ENCODE measurements at places on chromosomes 13 and 19. TPM values are rescaled to one million over a fixed set of nuclear protein-coding genes. Genes with fewer than 3 reads are reported as not detected.

DNA sequence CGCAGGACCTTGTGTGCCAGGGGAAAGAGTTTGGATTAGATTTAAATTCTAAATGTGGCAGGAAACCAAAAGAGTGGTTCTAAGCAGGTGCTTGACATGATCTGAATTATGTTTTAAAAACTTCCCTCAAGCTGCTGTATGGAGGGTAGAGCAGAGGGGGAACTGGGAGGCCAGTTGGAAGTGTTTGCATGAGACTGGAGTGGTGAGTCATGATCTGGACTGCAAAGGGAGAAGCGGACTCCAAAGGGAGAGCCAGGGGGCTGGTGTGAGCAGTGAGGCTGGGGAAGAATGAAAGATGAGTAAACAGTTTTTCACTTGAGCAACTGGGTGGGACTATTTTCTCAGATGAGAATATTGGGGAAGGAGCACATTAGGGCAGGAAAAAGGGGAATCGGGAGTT lies 206.1 kb downstream of the DNAJC15 start:
- DNase-seq: no peak

CGB3 gene
- total RNA-seq: 1.1 TPM

MYH14 gene
- 64.4 TPM for total RNA-seq

DNA sequence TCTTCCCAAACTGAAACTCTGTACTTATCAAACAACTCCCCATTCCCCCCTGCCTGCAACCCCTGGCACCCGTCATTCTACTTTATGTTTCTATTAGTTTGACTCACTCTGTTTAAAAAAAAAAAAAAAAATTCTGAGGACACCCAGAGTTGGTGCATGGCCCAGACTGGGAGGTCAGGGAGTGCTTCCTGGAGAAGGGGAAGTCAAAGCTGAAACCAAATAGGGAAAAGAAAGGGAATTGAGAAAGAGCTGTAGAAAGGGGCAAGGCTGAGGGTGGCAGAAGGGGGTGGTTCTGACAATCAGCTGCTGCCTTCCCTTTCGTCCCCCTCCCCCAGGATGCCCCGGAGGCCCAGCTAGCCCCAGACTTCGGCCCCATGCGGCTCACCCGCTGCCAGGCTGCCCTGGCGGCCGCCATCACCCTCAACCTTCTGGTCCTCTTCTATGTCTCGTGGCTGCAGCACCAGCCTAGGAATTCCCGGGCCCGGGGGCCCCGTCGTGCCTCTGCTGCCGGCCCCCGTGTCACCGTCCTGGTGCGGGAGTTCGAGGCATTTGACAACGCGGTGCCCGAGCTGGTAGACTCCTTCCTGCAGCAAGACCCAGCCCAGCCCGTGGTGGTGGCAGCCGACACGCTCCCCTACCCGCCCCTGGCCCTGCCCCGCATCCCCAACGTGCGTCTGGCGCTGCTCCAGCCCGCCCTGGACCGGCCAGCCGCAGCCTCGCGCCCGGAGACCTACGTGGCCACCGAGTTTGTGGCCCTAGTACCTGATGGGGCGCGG lies 9.0 kb upstream of the STRN4 start:
- no peak for DNase-seq

DNA sequence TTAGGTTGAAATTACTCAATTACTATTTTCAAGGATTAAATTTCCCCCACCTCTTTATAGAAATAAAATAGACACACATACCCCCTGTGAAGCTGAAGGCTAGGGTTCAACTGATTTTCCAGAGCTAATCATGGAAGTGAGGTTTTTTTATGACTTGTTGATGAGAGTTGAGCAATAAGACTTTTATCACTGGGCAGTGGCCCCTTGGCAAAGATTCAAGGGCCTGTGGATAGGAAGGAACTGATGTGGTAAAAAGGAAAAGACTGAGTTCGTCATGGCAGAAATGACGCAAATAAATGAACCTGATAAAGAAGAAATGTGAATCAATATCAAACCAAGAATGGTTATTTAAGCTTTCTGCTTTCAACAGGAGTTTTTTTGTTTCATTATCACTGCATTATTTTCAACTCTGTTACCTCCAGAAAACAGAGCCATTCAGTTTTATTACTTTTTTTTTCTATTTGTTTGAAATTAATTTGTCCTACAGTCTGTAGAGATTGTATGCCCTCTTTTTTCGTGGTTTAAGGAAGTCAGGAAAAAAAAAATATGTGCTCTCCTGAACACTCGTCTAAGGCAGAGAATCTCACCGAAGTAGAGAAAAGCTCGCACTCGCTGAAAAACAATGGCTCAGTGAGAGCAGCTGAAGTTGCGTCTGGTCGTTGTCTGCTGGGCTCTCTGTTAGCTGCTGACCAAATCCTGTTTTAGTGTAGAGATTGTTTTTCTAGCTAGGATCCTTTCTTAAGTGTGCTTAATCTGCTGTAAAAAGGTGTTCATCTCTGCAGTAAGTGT lies 38.9 kb downstream of the STOML3 start:
- DNase-seq: no peak

- no peak for DNase-seq
Observed at GRCh38 chr13:40206241-40207000, 460.0 kb downstream of the FOXO1 start.

DNA sequence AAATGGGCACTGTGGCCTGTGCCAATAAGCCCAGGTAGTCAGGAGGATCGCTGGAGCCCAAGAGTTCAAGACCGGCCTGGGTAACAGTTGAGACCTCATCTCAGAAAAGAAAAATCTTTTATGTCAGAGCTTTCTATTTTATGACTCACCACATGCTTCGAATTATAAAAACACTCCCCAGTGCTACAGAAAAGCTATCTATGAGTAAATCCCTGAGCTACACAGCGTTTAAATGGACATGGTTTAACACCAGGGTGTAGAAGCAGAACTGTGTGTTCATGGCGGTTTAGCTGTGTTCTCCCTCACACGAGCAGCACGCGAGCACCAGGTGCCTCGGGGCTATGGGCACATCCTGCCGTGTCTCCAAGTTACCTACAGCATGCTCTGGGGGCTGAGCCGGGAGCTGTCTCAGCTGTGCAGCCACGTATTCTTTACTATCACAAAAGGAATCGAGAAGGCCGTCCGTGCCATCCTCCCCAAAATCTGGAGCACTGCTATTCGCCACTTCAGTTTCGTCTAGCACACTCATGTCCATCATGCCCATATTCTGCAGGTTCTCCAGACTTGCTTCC lies 6.7 kb downstream of the SAFB2 start:
- no peak for DNase-seq

DNA sequence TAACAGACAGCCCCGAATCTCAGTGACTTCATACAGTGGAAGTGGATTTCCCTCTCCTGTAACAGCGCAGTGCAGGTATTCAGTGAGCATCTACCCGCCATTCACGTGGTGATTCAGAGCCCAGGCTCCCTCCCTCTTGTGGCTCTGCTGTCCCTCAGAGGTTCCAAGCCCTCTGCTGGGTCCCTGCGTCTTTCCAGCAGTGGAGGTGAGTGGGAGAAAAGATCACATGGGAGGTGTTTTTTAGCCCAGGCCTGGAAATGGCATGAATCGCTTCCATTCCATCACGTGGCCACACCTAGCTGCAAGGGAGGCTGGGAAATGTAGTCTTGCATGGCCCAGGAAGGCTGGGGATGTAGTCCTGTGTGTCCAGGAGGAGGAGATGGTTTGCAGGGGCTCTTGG lies 61.4 kb downstream of the DPF1 start:
- no peak for DNase-seq

DNA sequence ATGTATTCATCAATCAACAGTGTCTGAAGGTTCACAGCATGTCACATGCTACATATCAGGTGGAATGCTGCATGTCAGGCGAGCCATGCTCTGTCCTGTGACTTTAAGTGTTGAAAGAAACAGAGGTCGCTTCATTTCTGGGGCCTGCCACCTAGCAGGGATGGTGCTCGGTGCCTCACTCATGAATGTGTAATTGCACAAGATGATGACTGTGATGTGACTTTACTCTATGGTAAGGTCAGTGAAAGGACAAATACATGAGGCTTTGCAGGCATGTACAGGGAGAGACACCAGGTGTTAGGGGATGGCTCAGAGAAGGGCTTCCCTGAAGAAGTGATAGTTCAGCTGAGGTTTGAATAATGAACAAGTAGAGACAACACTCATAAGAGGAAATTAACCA lies 66.7 kb downstream of the FRY start:
- peak; percentile 16 for DNase-seq

- DNase-seq: no peak
Observed at GRCh38 chr19:32857584-32857983, 12.0 kb downstream of the SLC7A9 start.

PTGIR gene
- total RNA-seq: 5.2 TPM

DNA sequence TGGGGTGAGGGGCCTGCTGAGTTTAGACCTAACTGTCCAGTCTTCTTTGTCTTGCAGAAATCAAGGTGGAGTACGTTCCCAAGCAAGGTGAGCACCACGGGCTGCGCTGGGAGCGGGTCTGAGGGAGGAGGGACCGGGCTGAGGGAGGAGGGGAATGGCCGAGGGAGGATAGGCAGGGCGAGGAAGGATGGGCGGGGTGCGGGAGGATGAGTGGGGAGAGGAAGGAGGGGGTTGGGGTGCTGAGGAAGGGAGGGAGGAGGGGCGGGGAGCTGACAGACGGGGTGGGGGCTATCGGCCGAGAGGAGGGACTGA lies 18.5 kb downstream of the MYBPC2 start:
- DNase-seq: no peak

RFPL4A gene
- total RNA-seq: not detected

DNA sequence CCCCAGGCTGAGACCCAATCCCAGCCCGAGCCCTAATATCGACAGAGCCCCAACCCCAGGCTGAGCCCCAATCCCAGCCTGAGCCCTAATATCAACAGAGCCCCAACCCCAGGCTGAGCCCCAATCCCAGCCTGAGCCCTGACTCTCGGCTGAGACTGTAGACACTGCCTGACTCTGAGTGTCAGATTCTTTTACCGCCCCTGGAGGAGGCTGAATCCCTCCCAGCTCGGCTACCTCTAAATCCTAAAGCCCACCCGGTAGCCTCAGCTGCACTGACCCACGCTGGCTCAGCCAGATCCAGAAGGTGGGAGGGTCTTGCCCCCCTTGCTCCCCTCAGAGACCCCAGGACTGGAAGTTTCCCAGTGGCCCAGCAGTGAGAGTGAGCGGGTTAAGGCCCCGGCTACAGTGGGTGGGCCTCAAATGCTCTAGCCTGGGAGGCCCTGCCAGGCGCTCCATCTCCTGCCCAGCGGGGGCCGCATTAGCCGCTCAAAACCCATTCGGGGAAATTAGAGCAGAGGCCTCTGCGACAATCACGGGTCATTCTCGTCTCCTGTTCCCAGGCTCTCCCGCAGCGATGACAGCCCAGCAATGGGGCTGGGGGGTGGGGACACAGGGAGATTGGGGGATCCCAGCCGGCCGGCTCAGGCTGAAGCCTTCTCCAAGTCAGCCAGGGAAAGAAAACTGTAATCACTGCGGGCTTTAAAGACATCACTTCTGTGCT lies 43.8 kb downstream of the ZNRF4 start:
- no peak for DNase-seq

- no peak for DNase-seq
Observed at GRCh38 chr19:54461210-54461609, 2.4 kb downstream of the LENG9 start.

- no peak for DNase-seq
Observed at GRCh38 chr19:31749231-31749630, 400.0 kb upstream of the TSHZ3 start.

LRRC25 gene
- total RNA-seq: not detected

DNA sequence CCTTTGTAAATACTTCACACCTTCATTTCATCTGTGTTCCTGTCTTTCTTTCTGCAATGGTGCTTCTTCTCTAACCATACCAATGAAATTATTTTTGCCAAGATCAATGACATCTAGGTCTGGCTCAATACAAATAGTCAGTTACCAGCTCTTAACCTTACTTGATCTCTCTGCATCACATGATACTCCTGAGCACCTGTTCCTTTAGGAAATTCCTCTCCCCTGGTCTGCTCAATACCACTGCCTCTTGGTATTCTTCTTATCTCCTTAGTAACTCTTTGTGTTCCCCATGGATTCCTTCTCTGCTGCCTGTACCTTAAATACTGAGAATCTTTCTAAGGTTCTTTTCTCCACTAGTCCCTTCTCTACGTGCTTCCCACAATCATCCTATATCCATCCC lies 25.9 kb downstream of the SOHLH2 start:
- DNase-seq: no peak

- DNase-seq: no peak
Observed at GRCh38 chr19:16066611-16067104, 9.6 kb upstream of the TPM4 start.

DNA sequence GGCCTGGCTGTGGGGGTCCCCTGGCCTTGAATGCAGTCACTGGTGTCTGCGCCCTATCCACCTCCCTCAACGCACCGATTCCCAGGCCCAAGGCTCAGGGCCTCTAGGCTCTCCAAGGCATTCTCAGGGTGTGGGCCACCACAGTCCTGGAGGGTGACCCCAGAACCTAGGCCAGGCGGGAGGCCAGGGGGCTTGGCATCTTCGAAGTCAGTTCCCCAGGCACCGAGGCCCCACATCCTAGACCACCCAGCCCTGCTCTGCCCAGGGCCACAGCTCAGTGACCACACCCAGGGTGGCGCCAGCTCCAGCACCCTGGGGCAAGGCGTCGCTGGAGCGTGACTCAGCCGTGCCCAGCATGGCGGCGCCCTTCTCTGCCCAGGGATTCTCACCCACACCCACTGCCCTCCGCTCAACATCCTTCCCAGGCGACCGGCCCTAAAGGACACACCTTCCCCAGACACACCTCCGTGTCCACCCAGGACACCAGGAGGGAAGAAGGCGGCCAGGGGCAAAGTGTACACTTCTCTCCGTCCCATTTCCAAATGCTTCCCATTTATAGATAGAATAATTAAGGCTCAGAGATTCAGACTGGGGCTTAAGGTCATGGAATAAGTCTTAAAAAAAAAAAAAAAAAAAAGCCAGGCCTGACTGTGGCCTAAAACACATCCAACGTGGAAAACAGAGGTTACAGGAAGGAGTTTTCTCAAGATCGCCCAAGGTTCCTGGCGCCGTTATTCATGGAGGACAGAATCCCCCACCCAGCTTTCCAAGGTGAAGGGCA lies 36.4 kb upstream of the NANOS3 start:
- peak; percentile 28 for DNase-seq

GRCh38 chr13:65911546-65912193 lies 1318.5 kb downstream of the PCDH9 start:
- no peak for DNase-seq

CDX2 gene
- 34.6 TPM for total RNA-seq

ZNF419 gene
- 9.4 TPM for total RNA-seq

- DNase-seq: no peak
Observed at GRCh38 chr19:43752287-43752875, 2.4 kb downstream of the SMG9 start.

DNA sequence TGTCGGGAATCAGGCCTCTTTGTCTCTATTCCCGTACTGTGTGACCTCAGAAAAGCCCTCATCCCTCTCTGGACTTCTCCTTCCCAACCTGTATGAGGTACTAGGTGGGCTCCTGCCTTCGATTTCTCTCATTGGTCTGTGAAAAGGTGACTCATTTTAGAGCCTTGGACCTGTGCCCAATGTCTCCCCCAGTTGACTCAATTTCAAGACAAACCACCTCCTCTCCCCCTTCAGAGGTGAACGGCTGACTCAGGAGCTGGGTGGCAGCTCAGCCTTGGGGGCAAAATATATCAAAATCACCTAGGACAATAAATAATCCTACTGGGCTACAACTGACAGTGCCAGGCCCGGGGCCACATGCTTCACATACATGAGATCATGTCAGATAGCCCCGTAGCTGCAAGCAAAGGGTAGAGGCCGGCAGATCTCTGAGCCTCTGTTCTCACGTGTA lies 630 bp downstream of the COQ8B start:
- DNase-seq: no peak

- DNase-seq: no peak
Observed at GRCh38 chr19:7605490-7606222, 10.0 kb downstream of the CAMSAP3 start.

GRCh38 chr19:45527731-45528130 lies 20.5 kb downstream of the VASP start:
- no peak for DNase-seq

- no peak for DNase-seq
Observed at GRCh38 chr13:84867246-84867645, 932.0 kb downstream of the SLITRK6 start.
